Left lung (tissue), 14 donors: ENCODE measurements at places on chromosomes 2 and 18. TPM values are rescaled to one million over a fixed set of nuclear protein-coding genes. Genes with fewer than 3 reads are reported as not detected.

GRCh38 chr2:72718876-72719275, 107.0 kb downstream of the EXOC6B start:
- no peak overlapping the region for H3K27ac ChIP-seq
- no peaks in the 10 kb centered on the region for H3K36me3 ChIP-seq
- DNase-seq = no peak
- no peaks in the 10 kb centered on the region for H3K27me3 ChIP-seq

BUB1 gene
- total RNA-seq = 10.9 TPM

- H3K4me1 ChIP-seq = peaks cover 30% of the 10 kb centered on the region
- no peak for DNase-seq
- no peaks in the 10 kb centered on the region for H3K27me3 ChIP-seq
- no peak overlapping the region for H3K27ac ChIP-seq
- H3K36me3 ChIP-seq = no peaks in the 10 kb centered on the region
Measured at GRCh38 chr2:181890271-181890670, 1.3 kb upstream of the ITPRID2 start.

DNA sequence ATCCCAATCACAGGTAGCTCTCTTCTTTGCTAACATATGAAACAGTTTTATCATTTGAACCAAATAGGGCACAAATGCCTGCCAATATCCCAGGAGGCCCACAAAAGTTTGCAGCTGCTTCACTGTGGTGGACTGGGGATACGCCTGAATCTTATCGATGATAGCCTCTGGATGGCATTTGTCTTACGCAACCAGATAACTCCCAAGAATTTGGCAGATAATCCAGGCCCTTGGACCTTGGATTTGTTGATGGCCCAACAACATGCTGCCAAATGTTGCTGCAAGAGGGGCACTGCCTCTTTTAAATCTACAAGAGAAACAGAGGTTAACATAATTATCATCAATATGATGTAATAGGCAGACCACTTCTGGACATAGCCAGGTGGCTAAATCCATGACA, 587.1 kb upstream of the LRRTM4 start:
- H3K4me1 ChIP-seq = no peaks in the 10 kb centered on the region
- no peaks in the 10 kb centered on the region for H3K36me3 ChIP-seq
- H3K27me3 ChIP-seq = no peaks in the 10 kb centered on the region
- H3K4me3 ChIP-seq = no peak overlapping the region
- H3K27ac ChIP-seq = no peak overlapping the region
- no peak for DNase-seq

GRCh38 chr2:197030090-197030489, 103.6 kb upstream of the PGAP1 start:
- no peaks in the 10 kb centered on the region for H3K4me1 ChIP-seq
- no peak for DNase-seq
- H3K27me3 ChIP-seq = no peaks in the 10 kb centered on the region
- peaks cover 9% of the 10 kb centered on the region for H3K36me3 ChIP-seq

DNA sequence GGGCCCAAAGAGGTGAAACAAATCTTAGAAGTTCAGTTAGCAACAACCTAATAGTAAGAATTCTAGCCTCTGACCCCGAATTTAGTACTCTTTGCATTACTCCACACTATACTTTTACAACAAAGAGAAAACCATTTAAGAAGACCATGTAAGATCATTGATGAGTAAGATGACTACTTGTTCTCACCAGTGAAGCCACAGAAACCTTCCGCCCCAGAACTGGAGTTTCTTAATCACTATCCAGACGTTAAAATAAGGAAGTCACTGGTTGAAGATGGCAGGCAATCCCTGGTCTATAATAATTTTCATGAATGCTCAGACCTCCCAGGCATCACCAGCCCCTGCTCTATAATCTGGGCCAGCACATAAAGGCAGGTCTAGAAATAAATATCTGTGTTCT, 95.0 kb downstream of the TMEM163 start:
- no peak for DNase-seq
- no peaks in the 10 kb centered on the region for H3K27me3 ChIP-seq
- H3K27ac ChIP-seq = no peak overlapping the region
- no peaks in the 10 kb centered on the region for H3K4me1 ChIP-seq

DNA sequence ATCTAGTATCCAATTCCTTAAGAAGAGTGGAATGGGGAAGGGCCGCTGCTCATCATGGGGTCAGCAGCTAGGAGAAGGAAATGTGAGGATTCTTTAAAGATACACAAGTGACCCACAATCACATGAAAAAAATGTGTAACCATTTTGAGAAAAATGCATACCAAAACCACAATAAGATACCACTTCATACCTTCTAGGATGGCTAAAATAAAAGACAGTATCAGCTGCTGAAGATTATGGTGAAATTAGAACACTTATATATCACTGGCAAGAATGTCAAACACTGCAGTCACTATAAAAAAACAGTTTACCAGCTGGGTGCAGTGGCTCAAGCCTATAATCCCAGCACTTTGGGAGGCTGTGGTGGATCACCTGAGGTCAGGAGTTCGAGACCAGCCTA, 67.9 kb downstream of the C2orf74 start:
- peaks cover 92% of the 10 kb centered on the region for H3K36me3 ChIP-seq
- H3K27ac ChIP-seq = no peak overlapping the region
- no peaks in the 10 kb centered on the region for H3K27me3 ChIP-seq
- no peak for DNase-seq
- H3K4me1 ChIP-seq = no peaks in the 10 kb centered on the region

GRCh38 chr2:190855245-190855644, 25.4 kb upstream of the GLS start:
- DNase-seq = no peak
- H3K4me1 ChIP-seq = peaks cover 14% of the 10 kb centered on the region
- no peaks in the 10 kb centered on the region for H3K27me3 ChIP-seq

GRCh38 chr2:178506524-178506923, 26.3 kb downstream of the PLEKHA3 start:
- H3K27me3 ChIP-seq = no peaks in the 10 kb centered on the region
- H3K27ac ChIP-seq = no peak overlapping the region
- H3K36me3 ChIP-seq = no peaks in the 10 kb centered on the region
- H3K4me3 ChIP-seq = no peak overlapping the region

C2orf66 gene
- total RNA-seq = 0.16 TPM

DNA sequence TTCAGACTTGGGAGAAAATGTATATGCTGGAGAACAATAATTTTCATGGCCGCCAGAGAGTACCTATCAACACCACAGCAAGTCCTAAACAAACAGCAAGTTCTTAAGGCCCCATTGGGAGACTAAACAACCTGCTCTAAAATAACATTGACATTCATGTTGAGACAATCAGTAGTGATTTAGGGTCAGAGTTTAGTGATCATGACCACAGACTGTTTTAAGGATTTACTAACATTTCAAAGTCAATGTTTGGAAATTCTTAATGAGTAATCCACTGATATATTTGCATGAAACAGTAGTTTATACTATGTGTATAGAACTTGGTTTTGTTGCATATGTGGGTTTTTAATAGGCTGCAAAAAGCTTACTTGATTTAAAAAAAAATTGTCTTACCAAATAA, 34.7 kb downstream of the RASGRP3 start:
- no peak overlapping the region for H3K27ac ChIP-seq
- peaks cover 11% of the 10 kb centered on the region for H3K36me3 ChIP-seq
- no peak overlapping the region for H3K4me3 ChIP-seq
- no peaks in the 10 kb centered on the region for H3K27me3 ChIP-seq
- no peaks in the 10 kb centered on the region for H3K4me1 ChIP-seq

DNA sequence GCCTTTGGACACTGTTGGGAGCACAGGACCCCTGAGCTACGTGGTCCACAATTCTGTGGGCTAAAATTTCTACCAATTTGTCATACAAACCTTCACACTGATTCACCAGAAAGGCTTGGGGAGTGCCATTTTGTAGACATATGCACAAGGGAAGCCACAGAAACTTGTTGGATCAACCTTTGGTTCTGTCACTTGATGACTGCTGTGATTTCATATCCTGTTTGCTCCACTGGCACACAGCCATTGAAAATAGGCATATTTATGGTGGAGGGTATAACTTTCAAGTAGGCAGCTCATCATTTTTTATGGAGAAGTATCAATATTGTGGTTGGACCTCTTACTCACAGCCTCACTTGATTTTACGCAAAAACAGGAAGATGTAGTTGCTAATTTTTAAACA, 10.5 kb downstream of the NAPG start:
- DNase-seq = no peak
- peaks cover 33% of the 10 kb centered on the region for H3K36me3 ChIP-seq
- H3K4me1 ChIP-seq = no peaks in the 10 kb centered on the region

SNTG2 gene
- 0.50 TPM for total RNA-seq

GRCh38 chr2:172792711-172793110, 57.1 kb downstream of the RAPGEF4 start:
- no peaks in the 10 kb centered on the region for H3K27me3 ChIP-seq
- no peak overlapping the region for H3K4me3 ChIP-seq
- no peaks in the 10 kb centered on the region for H3K4me1 ChIP-seq
- no peak overlapping the region for H3K27ac ChIP-seq

KCNK3 gene
- total RNA-seq = 24.1 TPM

DNA sequence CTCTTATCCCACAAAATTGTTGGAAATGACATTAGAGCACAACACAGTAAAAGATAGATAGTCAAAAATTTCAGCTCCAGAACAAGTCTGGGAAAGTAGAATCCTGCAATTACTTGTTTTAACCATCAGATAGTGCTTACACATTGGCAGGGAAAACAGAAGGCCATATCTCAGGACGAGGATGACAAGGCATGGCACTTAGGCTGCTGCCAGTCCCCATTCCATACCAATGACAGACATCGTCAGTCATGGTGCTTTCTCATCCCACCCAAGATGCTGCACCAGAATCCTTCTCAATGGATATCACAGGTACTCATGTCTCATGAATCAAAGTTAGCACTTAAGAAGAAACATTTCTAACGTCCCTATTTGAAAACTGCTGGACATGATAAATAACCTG, 187.3 kb downstream of the NCKAP5 start:
- no peak for DNase-seq
- no peak overlapping the region for H3K4me3 ChIP-seq
- no peaks in the 10 kb centered on the region for H3K4me1 ChIP-seq
- no peaks in the 10 kb centered on the region for H3K36me3 ChIP-seq

GALNT3 gene
- 37.7 TPM for total RNA-seq

IFIH1 gene
- 33.5 TPM for total RNA-seq

GRCh38 chr2:88545118-88545517, 82.1 kb downstream of the EIF2AK3 start:
- no peak overlapping the region for H3K4me3 ChIP-seq
- H3K4me1 ChIP-seq = no peaks in the 10 kb centered on the region
- no peak overlapping the region for H3K27ac ChIP-seq
- DNase-seq = no peak
- peaks cover 6% of the 10 kb centered on the region for H3K27me3 ChIP-seq

CNDP2 gene
- 242 TPM for total RNA-seq

REG3A gene
- total RNA-seq = not detected

GRCh38 chr2:174343623-174344455, 9.1 kb downstream of the SP9 start:
- peaks cover 11% of the 10 kb centered on the region for H3K4me1 ChIP-seq
- H3K4me3 ChIP-seq = no peak overlapping the region
- peaks cover 75% of the 10 kb centered on the region for H3K27me3 ChIP-seq
- H3K36me3 ChIP-seq = peaks cover 20% of the 10 kb centered on the region

MAP3K19 gene
- total RNA-seq = not detected
